ENCODE measurements at places on chromosomes 5 and 9.

DNA sequence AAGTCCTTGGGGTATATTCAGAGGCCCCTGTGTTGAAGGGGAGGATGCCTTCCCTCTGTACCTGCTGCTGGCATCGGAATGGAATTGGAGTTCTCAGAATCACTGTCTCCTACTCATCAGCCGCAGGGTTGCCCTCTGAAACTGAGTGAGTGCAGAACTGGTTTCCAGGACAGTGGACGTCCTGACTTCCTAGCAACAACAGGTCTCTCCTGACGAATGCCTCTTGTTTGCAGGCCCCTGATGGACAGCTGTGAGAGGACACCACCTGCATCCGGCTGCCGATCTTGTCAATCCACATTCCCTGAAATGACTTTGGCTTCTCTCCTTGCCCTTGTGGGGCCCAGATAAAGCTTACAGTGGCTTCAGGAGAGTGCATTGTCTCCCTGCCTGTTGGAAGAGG lies 274.5 kb downstream of the NSG2 start:
- DNase-seq = no peak
- peaks cover 2% of the 10 kb centered on the region for H3K4me1 ChIP-seq
- H3K27ac ChIP-seq = no peak overlapping the region
- H3K4me3 ChIP-seq = no peak overlapping the region
- H3K36me3 ChIP-seq = no peaks in the 10 kb centered on the region

DNA sequence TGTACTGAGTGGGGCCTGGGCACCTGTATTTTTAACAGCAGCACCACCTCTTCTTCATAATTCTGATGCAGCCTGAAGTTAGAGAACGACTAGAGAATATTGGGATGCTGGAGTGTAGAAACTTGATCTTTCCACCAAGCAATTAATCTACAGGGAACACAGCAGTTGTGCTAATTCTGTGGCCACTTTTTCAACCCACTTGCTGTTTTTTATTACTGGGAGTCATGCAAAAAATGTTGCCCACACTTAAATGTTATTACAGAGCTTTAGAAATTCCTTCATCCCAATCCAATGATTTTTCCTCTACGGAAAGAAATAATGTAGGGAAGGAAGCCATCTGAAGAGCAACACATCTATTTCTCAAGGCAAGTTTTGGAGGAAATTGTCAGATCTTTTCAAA lies 190.9 kb upstream of the TUT7 start:
- H3K27ac ChIP-seq = no peak overlapping the region
- H3K27me3 ChIP-seq = no peaks in the 10 kb centered on the region
- H3K36me3 ChIP-seq = no peaks in the 10 kb centered on the region

- DNase-seq = no peak
- no peak overlapping the region for H3K27ac ChIP-seq
- H3K4me3 ChIP-seq = no peak overlapping the region
- H3K36me3 ChIP-seq = no peaks in the 10 kb centered on the region
- H3K4me1 ChIP-seq = no peaks in the 10 kb centered on the region
Measured at GRCh38 chr9:75139201-75139600, 50.9 kb downstream of the OSTF1 start.

GRCh38 chr9:16705111-16705604 lies 165.3 kb downstream of the BNC2 start:
- H3K27ac ChIP-seq = no peak overlapping the region
- H3K27me3 ChIP-seq = no peaks in the 10 kb centered on the region
- DNase-seq = peak; percentile 55
- H3K4me3 ChIP-seq = no peak overlapping the region

DNA sequence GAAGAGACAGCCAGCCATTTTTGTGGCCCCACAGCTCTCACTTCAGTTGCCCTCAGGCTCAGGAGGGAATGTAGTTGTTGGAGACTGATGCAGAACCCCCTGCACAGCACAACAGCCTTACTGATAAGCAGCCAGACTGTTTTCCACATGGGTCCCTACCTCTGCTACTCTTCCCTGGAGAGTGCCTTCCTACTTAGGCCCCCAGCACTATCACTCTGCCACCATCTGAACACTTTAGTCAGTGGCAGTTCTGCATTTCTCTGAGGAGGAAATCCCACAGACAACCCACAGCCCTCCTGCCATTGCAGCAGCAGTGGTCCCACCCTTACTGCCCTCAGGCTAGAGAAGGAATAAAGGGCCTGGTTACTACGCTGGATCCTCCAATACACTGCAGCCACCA lies 61.8 kb upstream of the PTPRD start:
- H3K27ac ChIP-seq = no peak overlapping the region
- no peak overlapping the region for H3K4me3 ChIP-seq
- H3K27me3 ChIP-seq = no peaks in the 10 kb centered on the region
- no peaks in the 10 kb centered on the region for H3K36me3 ChIP-seq
- H3K4me1 ChIP-seq = no peaks in the 10 kb centered on the region

GRCh38 chr9:72983512-72984225 lies 30.8 kb upstream of the ALDH1A1 start:
- no peak overlapping the region for H3K27ac ChIP-seq
- H3K27me3 ChIP-seq = no peaks in the 10 kb centered on the region
- no peaks in the 10 kb centered on the region for H3K4me1 ChIP-seq
- DNase-seq = no peak
- H3K4me3 ChIP-seq = no peak overlapping the region
- no peaks in the 10 kb centered on the region for H3K36me3 ChIP-seq

DNA sequence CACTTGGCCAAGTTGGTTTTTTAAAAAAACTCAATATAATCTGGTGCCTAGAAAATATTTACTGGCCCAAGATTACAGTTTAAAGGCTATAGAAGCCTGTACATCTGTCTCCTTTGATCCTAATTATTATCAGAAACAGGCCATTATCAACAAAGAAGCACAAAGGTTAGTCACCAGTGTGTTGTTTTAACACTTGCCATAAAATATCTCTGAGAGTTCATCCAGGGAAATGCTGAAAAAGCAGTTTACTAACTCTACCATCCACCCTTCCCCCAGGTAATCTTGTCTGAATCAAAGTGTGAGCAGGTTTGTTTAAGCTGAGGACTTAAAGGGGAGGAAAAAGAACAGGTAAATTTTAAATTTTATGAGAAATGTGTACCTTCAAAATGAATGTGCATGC lies 13.3 kb upstream of the TRPM6 start:
- no peak for DNase-seq
- no peaks in the 10 kb centered on the region for H3K4me1 ChIP-seq
- H3K36me3 ChIP-seq = no peaks in the 10 kb centered on the region
- no peak overlapping the region for H3K27ac ChIP-seq
- no peaks in the 10 kb centered on the region for H3K27me3 ChIP-seq
- no peak overlapping the region for H3K4me3 ChIP-seq

DNA sequence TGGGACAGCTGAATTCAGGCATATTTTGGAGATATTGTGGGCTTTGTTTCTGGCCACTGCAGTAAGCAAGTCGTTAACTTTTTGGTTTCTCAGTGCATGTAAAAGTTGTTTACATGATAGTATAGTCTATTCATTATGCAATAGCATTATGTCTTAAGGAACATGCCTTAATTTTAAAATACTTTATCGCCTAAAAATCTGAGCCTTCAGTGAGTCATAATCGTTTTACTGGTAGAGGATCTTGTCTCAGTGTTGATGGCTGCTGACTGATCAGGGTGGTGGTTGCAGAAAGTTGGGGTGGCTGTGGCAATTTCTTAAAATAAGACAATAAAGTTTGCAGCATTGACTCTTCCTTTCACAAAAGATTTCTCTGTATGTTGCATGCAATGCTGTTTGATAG lies 5.1 kb downstream of the SCGB3A1 start:
- H3K4me3 ChIP-seq = no peak overlapping the region
- no peaks in the 10 kb centered on the region for H3K36me3 ChIP-seq
- H3K4me1 ChIP-seq = no peaks in the 10 kb centered on the region
- peaks cover 18% of the 10 kb centered on the region for H3K27me3 ChIP-seq

DNA sequence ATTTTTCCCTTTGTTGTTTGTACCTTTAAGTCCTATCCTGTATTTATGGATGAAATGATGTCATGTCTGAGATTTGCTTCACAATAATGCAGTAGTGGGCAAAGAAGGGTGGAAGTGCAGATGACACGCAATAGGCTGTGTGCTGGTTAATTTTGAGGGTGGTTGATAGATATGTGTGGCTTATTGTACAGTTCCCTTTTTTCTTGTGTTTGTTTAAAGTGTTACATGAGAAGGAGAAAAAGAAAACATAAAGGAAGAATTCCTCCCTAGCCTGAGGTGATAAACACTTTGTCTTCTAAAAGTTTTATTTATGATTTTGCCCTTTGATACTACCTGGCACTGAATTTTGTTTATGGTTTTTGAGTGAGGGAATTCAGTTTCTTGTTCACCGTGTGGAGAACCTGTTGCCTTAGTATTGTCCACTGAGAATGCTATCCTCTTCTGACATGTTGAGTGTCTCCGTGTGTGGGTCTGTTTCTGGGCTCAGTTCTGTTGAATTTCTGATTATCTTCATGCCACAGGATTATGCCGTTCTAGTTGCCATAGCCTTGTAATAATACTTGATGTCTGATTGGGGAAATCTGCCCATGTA lies 52.3 kb upstream of the FAM120AOS start:
- H3K27ac ChIP-seq = no peak overlapping the region
- no peak for DNase-seq
- H3K36me3 ChIP-seq = no peaks in the 10 kb centered on the region
- H3K4me1 ChIP-seq = 0 out of 2 replicates have a peak, but pooled peaks cover 3% of the 10 kb centered on the region

DNA sequence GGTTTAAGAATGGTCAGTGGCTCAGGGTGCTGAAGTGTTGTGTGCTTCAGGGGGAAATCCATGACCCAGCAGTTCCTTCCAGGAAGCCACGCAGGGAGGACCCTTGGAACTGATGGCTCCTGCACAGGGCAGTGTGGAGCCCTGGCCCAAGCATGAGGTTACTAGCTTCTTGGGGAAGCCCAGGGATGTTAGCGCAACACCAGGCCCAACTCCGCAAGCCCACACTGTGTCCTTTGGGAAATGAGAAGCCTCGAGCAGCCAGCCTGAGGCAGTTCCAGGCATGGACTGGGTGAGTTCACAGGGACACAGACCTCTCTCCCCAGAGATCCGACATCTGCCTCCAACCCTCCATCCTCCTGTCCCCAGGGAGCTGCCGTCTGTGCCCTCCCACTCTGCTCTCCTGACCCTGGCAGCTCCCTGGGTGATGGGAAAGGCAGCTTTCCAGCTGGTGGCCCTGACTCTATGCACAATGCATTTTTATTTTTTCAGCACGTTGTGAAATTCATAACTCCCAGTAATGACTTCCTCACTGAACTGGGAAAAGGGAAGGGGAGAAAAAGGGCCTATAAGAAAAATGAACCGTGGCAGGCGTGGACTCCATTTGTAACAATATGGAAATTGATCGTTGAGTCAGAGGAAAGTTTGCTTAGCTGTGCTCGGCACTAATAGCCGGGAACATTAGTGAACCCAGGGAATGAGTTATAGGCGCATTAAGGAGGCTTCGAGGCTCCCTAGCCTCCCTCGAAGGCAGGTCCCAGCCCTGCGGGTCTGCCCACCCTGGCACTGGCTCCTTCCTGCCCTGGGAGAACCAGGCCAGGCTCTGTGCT lies 34.1 kb downstream of the LMX1B start:
- no peak overlapping the region for H3K27ac ChIP-seq
- peaks cover 5% of the 10 kb centered on the region for H3K4me1 ChIP-seq
- no peak overlapping the region for H3K4me3 ChIP-seq
- no peaks in the 10 kb centered on the region for H3K27me3 ChIP-seq
- DNase-seq = no peak

- DNase-seq = no peak
- H3K4me1 ChIP-seq = no peaks in the 10 kb centered on the region
- no peak overlapping the region for H3K27ac ChIP-seq
- H3K4me3 ChIP-seq = no peak overlapping the region
- no peaks in the 10 kb centered on the region for H3K36me3 ChIP-seq
Measured at GRCh38 chr5:19802686-19803085, 185.3 kb downstream of the CDH18 start.
